ENCODE measurements at places on chromosomes 2 and 18.

DNA sequence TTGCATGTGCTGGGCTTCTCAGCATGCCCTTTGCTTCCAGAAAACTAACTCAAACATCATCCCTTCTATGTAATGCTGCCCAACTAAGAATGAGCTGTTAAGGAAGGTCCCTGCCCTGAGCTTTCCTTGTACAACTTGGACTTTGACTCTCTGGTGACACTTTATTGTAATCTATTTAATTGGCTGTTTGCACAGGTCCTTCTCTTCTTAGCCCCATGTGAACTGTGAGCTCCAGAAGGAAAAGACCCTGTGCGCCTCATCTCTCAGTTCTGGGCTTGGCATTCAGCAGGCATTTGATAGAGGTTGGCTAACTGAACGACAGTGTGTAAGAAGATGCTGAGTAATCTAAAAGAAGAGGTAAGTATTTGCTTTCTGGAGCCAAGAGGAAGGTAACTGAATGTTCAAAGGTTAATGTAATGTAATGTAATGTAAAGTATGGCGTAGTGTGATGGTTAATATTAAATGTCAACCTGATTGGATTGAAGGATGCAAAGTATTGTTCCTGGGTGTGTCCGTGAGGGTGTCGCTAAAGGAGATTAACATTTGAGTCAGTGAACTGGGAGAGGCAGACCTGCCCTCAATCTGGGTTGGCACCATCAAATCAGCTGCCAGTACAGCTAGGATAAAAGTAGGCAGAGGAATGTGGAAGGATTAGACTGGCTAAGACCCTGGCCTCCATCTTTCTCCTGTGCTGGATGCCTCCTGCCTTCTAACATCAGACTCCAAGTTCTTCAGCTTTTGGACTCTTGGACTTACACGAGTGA is 60.8 kb upstream of the CCDC195 start:
- no peak for DNase-seq

GRCh38 chr2:219416938-219417337 is 1.2 kb upstream of the DES start:
- no peak for DNase-seq

GRCh38 chr18:77014538-77014937 is 118.0 kb downstream of the MBP start:
- no peak for DNase-seq

DNA sequence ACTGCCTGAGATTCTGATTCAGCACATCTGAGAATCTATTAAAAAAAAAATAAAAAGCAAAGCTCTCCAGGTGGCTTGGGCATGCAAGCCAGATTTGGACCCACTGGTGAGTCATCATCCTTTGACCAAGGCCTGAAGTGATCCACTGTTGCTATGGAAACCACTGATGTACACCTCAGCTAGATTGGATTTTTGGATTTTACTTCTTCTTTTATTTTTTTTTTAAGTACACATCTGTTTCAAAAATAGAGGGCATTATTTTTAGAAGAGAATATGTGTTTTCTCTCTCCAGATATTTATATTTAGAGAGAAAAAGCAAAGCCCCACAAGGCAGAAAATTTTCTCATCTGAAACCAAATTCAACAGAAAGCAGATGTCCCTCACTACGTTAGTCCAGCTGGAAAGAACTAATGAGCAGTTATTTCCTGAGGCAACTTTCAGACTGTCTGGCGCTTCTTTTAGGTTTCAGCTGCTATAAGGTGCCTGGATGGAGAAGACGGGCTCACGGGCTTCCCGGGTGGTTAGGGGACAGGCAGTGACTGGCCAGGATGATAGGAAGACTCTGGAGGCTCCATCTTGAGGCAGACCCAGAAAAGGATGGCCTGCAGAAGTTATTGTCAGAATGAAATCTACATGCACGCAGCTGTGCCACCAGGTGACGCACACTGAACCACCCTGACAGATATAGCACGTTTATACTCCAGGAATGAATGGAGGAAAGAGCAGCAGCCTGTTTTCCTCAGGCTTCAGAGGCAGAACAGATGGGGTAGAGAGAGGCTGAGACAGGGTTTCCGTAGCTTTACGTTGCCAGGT is 50.5 kb downstream of the MRPL35 start:
- DNase-seq, result no peak

DNA sequence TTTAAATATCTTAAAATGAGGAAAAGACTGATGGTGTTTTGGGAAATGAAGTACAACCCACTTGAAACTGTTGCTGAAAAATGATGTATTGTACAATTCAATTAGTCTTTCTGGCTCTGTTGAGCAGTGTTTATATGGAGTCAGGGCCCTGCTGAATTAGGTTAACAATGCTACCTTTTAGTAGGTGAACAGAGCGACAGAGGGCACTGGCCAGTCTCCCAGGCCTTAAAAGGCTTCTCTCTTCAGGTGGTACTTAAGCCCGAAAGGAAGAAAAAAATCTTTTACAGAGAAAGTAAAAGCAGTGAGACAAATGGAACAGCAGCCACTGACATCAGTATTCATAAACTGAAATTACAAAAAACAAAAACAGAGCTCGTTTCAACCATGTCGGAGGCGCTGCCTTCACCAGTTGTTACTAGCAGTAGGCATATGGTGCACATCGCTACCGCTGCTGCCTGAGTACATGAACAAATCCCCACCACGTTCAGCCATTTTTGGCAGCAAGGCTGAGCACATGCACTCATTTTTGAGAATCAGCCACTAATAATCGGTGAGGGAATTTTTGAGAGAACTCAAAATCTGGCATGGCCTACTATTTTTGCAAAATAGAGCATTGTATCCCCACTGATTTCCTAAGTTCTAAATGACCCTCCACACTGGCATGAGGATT is 91.8 kb downstream of the PLEKHM3 start:
- no peak for DNase-seq

GRCh38 chr2:231222318-231223000 is 24.0 kb downstream of the ARMC9 start:
- no peak for DNase-seq

DNA sequence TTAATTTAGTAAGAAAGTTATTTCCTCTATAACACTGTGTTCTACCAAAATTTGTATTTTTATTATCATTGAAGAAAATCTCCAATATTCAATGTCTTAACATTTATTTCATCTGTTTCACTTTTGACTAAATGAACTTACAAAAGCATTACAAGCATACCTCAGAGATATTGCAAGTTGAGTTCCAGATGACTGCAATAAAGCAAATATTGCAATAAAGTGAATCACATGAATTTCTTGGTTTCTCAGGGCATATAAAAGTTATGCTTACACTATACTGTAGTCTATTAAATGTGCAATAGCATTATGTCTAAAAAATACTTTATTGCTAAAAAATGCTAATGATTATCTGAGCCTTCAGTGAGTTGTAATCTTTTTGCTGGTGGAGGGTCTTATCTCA is 78.3 kb downstream of the TTC32 start:
- no peak for DNase-seq

DNA sequence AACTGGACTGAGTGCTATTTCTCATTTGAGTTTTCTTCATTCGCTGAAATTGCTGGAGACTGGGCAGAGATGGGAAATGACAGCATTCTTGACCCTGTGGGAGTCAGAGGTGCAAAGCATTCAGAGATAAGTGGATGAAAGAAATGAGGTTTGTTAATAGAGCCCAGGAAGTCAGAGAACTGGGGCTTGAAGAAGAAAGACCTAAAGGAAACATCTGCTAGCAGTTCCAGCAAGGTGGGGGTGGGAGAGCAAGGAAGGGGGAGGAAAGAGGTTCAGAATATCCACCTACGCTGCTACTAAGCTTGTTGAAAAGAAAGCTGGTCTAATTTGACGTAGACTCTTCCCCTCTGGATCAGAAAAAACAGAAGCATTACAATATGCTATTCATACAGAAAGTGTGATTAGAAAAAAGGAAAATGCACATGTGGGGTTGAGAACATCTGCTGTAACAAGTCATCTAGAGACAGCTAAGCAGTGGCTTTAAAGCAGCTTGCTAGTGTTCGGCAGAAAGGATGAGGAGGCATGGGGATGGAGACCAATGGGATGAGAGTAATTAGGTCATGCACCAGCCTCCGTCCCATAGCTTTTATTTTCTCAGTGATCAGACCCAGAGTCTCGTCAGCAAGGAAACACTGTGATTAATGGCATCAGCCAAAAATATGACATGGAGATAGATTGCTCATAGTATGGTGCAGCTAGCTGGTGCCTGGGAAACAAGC is 29.7 kb downstream of the NAB1 start:
- no peak for DNase-seq

- DNase-seq, result no peak
These were observed 657 bp downstream of the SGPP2 start for GRCh38 chr2:222424729-222425671.

- no peak for DNase-seq
These were observed 292.5 kb upstream of the TRIB2 start for GRCh38 chr2:12424219-12424618.

DNA sequence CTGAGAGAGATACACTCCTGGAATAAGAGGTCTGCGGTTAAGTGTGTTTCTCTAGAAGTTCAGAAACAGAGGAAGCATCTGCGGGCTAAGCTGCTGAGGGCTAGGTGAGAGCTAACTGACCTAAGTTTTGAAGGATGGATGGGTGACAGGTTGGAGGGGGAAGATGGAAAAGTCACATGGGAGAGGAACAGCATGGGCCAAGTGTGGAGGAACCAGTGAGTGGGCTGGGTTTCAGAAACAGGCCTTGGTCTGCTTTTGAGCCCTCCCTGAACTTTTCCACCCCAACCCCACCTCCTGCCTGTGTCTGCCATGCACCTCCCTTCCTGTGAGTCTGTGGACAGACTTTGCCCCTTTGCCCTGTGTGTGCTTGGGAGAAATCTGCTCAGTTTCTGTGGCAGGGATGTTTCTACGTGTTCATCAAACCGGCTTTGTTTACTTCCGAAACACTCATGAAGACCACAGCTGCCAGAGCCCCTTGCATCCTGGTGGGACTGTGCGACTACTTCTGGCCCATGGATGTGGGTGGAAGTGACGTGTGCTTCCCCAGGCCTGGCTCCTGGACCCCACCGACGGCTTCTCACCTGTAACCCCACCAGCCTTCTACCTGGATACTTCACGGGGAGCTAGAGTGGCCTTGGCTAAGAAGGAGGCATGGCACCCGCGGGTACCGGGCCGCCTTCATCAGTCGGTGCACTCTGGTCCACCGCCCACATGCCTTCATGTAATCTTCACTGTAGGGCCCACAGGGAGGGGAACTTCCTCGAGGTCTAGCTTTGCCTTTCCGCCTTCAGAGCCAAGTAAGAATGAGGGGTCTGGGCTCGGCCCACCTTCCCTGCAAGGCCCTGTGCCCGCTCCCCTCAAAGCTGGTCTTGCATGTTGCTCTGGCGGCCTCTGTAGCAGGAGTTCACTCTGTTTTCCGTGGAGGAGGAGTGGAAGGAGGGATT is 1.4 kb upstream of the HPCAL1 start:
- no peak for DNase-seq

Measured in NCI-H2107 (cell line).